ENCODE measurements at places on chromosomes 7 and 10. TPM values are rescaled to one million over a fixed set of nuclear protein-coding genes. Genes with fewer than 3 reads are reported as not detected.

The CWF19L1 gene
- 16.5 TPM for total RNA-seq

The TRIM8 gene
- 29.1 TPM for total RNA-seq

The EVX1 gene
- total RNA-seq: not detected

The LBX1 gene
- total RNA-seq: not detected

The NAMPT gene
- 418 TPM for total RNA-seq

The DLX6 gene
- total RNA-seq: not detected

The NAT16 gene
- total RNA-seq: not detected

The UPP1 gene
- 204 TPM for total RNA-seq

The SEMA3A gene
- 0.56 TPM for total RNA-seq

The SPDYE2 gene
- not detected for total RNA-seq

The GPR85 gene
- 0.32 TPM for total RNA-seq

The AKR1D1 gene
- total RNA-seq: not detected

The HEPACAM2 gene
- total RNA-seq: not detected

The LIPF gene
- total RNA-seq: not detected

The GPC2 gene
- 0.20 TPM for total RNA-seq

The LEP gene
- 0.12 TPM for total RNA-seq

The CUZD1 gene
- total RNA-seq: 0.24 TPM

The NXPH1 gene
- total RNA-seq: not detected

The LANCL2 gene
- 10.0 TPM for total RNA-seq

The HTR5A gene
- not detected for total RNA-seq

The CNTNAP2 gene
- total RNA-seq: 1.2 TPM

The AKR1E2 gene
- 1.3 TPM for total RNA-seq

The ANKRD1 gene
- 0.24 TPM for total RNA-seq

The DRGX gene
- not detected for total RNA-seq

The CPVL gene
- total RNA-seq: 5.0 TPM

The CTNNA3 gene
- total RNA-seq: not detected

The NUTM2A gene
- 0.40 TPM for total RNA-seq

The TRRAP gene
- 17.3 TPM for total RNA-seq

The PDGFA gene
- total RNA-seq: 4.1 TPM

The SMO gene
- total RNA-seq: 7.1 TPM

The ZNF853 gene
- 0.24 TPM for total RNA-seq

The CHST15 gene
- 6.1 TPM for total RNA-seq

The GTF2IRD1 gene
- 49.1 TPM for total RNA-seq

The TMEM140 gene
- 1.4 TPM for total RNA-seq

The CRHR2 gene
- total RNA-seq: not detected
